ENCODE measurements at places on chromosomes 7 and 10.

GRCh38 chr10:125543796-125544195, 139.2 kb downstream of the TEX36 start:
- DNase-seq, result no peak
- no peaks in the 10 kb centered on the region for H3K36me3 ChIP-seq
- H3K4me3 ChIP-seq, result no peak overlapping the region
- H3K27me3 ChIP-seq, result peaks cover 4% of the 10 kb centered on the region

GRCh38 chr7:148872188-148872587, 11.9 kb downstream of the EZH2 start:
- H3K36me3 ChIP-seq, result peaks cover 11% of the 10 kb centered on the region
- no peak overlapping the region for H3K4me3 ChIP-seq
- peaks cover 7% of the 10 kb centered on the region for H3K4me1 ChIP-seq
- H3K27me3 ChIP-seq, result no peaks in the 10 kb centered on the region
- no peak for DNase-seq

DNA sequence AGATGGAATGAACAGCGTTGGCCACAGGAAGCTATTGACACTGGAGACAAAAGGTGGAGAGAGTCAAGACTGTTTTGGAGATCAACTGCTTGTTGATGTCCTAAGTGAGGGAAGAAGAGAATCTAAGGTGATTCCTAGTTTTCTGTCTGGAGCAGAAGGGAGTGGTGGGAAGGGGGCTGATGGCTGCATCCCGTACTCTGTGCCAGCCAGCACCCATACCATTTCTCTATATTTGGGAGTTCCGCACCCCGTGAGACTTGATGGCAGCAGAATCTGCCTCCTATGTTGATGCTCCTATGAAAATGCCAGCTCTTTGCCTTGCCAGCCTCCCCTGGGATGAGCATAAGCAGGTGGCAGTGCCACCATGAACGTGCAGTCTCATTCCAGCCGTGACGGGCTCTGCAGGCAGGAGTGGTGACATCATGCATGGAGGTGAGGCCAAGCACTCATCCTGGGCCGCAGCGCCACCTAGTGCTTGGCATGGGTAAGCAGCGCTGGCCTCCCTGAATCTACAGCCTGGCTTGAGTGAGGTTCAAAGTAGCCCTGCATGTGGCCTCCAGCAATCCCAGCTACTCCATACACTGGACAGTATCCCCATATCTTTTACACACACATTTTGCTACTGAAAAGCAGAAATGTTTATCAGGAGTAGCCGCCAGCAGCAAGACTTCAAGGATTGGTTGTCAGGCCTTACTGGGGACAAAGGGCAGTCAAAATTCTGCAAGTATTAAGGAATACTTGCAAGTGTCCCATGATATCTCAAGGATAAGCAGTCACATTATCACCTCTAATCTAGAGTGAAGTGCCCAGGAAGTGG, 43.0 kb downstream of the PODXL start:
- H3K27me3 ChIP-seq, result peaks cover 10% of the 10 kb centered on the region
- peak; percentile 90 for DNase-seq
- H3K36me3 ChIP-seq, result peaks cover 33% of the 10 kb centered on the region
- peak overlapping the region; percentile 43 for H3K4me3 ChIP-seq
- peaks cover 58% of the 10 kb centered on the region for H3K4me1 ChIP-seq

DNA sequence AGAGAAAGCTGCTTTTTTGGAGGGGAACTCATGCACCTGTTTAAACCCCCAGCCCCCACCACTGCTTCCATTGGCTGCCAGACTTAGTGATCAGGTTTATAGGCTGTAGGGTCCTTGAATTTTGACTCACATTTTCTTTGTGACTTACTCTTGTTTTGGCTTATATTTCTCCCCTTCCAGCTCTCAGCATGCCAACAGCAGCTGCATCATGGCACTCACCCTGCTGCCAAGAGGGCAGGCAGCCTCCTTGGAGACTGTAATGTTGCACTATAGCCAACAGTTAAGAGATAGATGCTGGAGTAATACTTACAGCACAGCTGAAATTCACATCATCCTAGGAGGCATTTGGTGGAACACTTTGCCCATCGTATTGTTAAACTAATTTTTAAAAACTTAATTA, 98.0 kb upstream of the GLCCI1 start:
- H3K4me3 ChIP-seq, result no peak overlapping the region
- H3K36me3 ChIP-seq, result no peaks in the 10 kb centered on the region
- H3K27ac ChIP-seq, result no peak overlapping the region
- no peak for DNase-seq
